ENCODE measurements at places on chromosomes 1 and 21.

DNA sequence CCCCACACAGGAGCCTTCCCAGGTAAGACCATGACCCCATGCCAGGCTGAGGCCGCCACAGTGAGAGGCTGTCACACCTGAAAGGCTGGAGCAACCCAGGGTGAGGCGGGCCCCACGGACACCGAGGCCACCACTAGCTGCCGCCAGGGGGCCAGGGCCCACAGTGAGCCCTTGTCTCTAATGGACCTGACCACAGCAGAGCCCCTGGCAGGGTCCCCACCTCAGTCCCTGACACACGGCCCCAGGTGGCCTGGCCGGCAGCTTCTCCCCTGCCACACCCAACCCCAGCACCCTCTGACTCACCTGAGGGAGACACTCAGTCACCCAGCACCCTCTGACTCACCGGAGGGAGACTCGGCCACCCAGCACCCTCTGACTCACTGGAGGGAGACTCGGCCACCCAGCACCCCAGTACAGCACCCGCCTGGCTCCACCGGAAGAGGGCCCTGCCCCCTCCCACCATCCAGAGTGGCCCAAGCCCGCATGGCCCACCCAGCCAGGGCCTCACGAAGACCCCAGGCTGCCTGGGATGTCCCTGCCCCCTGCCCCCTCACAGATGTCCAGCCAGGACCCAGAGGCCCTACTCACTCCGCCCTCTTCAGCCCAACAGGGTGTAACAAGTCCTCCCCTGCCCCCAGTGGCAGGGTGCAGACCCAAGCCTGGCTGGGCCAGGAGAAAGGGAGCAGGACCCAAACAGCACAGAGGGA is 4.4 kb downstream of the DVL1 start:
- peak; percentile 49 for DNase-seq

- no peak for DNase-seq
Observed at GRCh38 chr1:7403265-7404045, 367.6 kb upstream of the VAMP3 start.

- DNase-seq: no peak
Observed at GRCh38 chr1:2592672-2593071, 6.1 kb downstream of the PRXL2B start.

- DNase-seq: no peak
Observed at GRCh38 chr1:245512980-245513578, 358.3 kb downstream of the KIF26B start.

DNA sequence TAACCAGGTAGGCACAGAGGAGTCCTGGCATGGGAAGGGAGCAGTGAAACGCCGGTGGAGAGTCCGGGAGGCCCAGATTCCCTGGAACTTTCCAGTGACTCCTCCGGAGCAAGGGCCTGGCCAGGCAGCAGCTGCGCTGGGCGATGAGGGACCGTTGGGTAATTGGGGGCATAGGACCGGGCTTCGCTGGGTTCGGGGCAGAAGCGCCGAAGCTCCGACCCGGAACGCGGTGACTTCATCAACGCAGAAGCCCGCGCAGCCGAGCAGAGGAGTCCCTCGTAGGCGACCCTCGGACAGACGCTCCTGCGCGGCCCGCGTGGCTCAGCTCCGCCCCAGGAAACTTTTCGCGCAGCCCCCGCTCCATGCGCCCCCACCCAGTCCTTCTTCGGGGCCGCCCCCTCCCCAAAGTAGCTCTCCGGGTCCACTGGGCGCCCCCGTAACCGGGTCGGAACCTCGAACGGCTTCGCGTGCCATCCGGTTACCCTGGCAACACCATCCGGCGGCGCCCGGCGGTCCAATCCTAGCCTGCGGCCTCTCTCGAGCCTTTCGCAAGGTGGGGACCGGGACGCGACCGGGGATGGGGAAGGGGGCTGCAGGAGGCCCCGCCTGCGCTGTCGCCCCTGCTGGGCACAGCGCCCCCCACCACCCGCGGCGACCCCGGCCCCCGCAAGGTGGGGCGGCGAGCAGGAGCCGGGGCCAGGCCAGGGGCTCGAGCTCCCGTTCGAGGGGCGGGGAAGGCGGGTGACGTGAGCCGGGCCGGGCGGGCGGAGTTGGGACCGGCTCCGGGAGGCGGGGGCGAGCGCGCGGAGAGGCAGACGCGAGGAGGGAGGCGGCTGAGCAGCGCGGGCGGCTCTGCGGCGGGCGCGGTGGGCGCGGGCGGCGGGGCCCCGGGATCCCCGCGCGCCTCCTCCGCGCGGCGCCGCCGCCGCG is at the start of gene AJAP1:
AJAP1 (plus strand) TSS at position 814 of the 930 bp plus-strand sequence. CDS start 817 bp downstream, outside the sequence.
- DNase-seq: no peak

- DNase-seq: no peak
Observed at GRCh38 chr1:24506691-24507381, 4.2 kb downstream of the RCAN3 start.

DNA sequence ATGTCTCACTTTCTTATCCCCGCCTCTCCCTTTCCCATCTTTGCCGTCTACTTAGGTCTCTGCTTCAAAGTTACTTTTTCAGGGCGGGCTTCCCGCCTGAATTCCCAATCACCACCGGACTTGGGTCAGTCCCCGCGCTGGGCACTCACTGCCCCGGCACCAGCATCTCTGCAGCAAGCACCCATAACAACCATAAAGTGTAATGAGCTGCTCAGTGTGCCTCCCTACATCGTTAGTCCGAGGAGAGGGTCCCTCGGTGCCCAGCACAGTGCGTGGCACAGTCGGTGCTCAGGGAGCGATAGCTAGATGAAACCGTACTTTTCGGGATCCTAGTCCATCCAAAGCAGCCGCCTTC is 633 bp upstream of the CTPS1 start:
- DNase-seq: no peak

- DNase-seq: no peak
Observed at GRCh38 chr1:205061227-205061626, 18.2 kb downstream of the CNTN2 start.

Measured in stimulated activated CD4-positive, alpha-beta T cell treated with anti-CD3 and anti-CD28 coated beads, Interleukin-4, amount 100 ng/mL, for 48 hours (primary cell).